ENCODE measurements at places on chromosomes 7 and 10. TPM values are rescaled to one million over a fixed set of nuclear protein-coding genes. Genes with fewer than 3 reads are reported as not detected.

Gene MINDY4
- total RNA-seq: 3.3 TPM

Gene PNLIPRP2
- not detected for total RNA-seq

GRCh38 chr10:129404091-129404490, 63.0 kb upstream of the MGMT start:
- no peak for DNase-seq

- DNase-seq: peak; percentile 35
These were observed 15.2 kb upstream of the FRMPD2 start for GRCh38 chr10:48289501-48290238.

Data from renal cortical epithelial cell (primary cell).